ENCODE measurements at places on chromosomes 3 and 15. TPM values are rescaled to one million over a fixed set of nuclear protein-coding genes. Genes with fewer than 3 reads are reported as not detected.

ESYT3 gene
- total RNA-seq: 49.2 TPM

SLC12A1 gene
- total RNA-seq: not detected

CYP1A2 gene
- total RNA-seq: not detected

SRGAP3 gene
- 13.7 TPM for total RNA-seq

SLC9C1 gene
- total RNA-seq: not detected

GNB5 gene
- total RNA-seq: 30.7 TPM

LEKR1 gene
- total RNA-seq: 0.89 TPM

SLC7A14 gene
- total RNA-seq: not detected

DNA sequence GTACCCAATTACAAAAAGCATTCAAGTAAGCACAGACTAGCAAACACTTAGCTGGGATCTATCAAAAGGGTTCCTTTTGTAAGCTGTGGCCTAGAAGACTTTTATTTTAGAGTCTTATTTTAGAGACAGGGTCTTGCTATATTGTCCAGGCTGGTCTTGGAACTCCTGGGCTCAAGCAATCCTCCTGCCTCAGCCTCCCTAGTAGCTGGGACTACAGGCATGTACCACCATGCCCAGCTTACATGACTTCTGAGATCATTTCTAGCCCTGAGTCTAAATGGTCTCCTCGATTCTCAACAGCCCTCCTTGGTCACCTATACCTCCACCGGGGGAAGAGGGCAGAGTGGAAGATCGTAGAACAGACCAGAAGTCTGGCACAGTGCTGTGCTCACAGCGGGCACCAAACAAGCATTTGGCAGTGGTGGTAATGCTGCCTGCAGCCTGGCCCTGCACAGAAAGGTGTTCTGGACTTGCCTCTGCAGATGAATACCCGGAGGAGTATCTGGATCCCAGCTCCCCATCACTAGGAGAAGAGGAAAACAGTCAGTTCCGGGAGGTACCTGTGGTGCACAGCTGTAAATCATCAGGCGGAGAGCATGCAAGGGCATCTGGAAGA lies 2.4 kb downstream of the FAM219B start:
- DNase-seq: no peak

- no peak for DNase-seq
Measured at GRCh38 chr3:182711261-182711683, 82.0 kb upstream of the ATP11B start.

GRCh38 chr3:97942801-97943546 lies 29.3 kb downstream of the RIOX2 start:
- no peak for DNase-seq

- no peak for DNase-seq
Measured at GRCh38 chr15:70063261-70063925, 34.3 kb downstream of the TLE3 start.

GRCh38 chr3:138441256-138441655 lies 6.8 kb downstream of the ESYT3 start:
- DNase-seq: no peak

GRCh38 chr3:195210266-195210973 lies 60.5 kb downstream of the XXYLT1 start:
- DNase-seq: peak; percentile 87

- no peak for DNase-seq
Measured at GRCh38 chr15:73897441-73898261, 24.3 kb downstream of the TBC1D21 start.

DNA sequence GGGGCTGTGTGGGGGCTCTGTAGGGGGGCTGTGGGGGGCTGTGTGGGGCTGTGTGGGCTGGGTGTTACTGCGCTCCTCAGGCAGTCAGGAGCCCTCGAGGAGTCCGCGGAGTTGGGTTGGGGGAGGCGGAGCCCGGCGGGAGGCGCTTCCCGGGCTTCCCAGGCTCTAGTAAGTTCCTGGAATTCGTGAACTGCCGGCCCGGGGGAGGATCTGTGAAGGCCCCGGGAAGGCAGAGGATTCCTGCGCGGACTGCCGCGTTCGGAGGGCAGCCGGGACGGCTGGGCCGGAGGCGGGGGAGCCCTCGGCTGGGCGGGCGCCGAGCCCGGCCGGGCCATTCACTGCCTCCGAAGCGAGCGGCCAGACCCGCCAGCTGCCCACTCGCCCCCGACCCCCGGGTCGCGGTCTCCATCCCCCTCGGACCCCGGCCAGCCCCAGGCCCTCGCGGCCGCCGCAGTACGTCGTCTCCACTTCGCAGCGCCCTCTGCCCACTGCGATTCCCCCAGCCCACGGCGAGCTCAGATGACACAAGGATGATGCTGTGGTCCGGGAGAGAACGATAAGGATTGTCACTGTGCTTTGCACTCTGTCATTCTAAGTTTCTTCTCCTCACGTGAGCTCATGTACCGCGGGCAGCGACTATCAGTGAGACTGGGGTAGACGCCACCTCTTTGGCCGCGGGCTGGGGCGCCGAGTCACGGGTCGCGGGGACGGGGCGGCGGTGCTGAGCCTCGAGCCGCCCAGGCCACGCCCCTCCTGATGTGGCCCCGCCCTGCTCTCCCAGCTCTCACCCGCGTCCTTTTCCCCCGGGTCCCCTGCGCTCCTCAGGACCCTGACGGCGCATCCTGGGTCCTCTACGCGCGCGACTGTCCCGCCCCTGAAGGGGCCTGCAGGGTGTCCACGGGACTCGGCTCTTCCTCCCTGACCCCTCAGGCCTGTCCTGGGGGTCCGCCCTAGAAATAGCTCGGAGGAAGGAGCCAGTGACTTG lies 65.3 kb downstream of the KLF13 start:
- peak; percentile 89 for DNase-seq

DNA sequence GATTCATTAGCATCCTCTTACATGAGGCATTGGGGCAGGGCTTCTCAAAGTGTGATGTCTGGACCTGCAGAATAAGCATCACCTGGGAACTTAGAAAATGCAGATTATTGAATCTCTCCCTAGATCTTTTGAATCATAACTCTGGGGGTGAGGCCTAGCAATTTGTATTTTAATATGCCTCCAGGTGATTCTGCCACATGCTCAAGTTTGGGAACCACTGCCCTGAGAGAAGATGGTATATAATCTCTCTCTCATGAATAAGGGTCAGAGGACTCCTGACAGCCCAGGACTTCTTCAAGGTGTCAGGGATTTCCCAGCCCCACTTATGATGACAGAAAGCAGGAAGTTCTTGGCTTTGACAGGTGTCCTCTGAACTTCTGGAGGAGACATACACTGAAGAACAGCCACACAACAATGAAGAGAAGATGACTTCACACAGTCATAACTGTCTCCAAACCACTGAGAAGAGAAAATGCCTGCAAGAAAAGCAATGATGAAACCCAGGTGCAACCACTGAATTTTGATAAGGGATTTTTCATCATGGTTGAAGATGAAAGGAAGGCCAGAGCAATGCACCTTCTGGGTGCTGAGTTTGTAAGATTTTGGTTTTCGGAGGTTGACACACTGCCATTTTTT lies 211.9 kb upstream of the MRPL3 start:
- DNase-seq: no peak

DNA sequence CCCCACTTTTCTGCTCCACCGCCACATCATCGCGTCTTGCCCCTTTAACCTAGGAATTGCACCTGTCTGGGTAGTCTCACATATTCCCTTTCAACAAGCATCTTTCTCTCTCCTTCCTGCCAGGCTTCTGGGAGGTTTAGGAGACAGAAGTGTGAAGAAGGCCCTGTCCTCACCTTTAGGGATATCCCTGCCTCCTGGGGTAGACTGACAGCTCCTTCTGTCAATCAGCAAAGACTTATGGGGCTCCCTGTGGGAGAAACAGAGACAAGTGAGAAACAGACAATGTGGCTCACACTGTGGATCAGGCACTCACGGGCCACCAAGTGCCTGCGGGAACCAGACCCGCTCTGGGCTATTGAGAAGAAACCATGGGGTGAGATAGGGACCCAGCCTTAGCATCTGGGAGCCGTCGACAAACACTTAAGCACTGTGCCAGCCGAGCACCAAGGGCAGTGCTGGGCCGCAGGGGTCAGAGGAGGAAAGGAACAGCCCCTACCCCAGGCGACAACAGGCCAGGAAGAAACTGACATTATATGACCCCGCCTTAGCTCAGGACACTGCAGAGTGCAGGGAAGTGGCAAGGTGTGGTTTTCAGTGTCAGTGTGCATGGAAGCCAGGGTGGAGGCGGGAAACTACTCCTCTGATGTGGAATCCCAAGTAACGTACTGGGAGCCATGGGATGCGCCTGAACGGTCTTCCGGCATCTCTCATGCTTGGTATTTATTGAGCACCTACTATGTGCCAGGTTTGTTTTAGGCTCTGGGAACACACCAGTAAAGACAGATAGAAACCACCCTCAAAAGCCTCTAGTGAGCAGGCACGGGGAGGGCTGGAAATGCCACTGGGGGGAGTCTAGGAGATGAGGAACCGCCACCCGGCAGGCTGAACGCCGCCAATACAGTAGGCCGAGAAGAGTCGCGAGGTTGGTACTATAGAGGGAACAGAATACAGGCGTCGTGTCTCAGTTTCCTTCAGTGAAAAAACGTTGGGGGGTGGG lies 1.8 kb downstream of the EFCC1 start:
- no peak for DNase-seq

- peak; percentile 81 for DNase-seq
Measured at GRCh38 chr15:42083916-42084315, 10.4 kb downstream of the PLA2G4D start.

DNA sequence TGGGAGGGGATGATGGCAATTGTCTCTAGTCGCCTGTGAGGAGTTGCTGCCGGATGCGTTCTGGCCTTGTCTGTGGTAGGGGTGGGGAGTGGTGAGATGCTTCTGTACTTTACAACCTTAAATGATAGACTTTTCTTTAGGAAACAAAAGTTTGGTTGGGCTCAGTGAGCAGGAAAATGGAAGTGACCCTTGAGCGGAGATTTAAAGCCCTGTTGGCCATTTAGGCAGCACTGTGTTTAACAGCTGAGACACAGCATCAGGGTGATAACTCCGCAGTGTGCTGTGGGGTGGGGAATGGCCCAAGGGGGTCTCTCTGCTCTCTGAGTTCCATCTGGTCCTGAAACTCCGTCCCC lies 36.6 kb downstream of the SPSB4 start:
- DNase-seq: no peak

DNA sequence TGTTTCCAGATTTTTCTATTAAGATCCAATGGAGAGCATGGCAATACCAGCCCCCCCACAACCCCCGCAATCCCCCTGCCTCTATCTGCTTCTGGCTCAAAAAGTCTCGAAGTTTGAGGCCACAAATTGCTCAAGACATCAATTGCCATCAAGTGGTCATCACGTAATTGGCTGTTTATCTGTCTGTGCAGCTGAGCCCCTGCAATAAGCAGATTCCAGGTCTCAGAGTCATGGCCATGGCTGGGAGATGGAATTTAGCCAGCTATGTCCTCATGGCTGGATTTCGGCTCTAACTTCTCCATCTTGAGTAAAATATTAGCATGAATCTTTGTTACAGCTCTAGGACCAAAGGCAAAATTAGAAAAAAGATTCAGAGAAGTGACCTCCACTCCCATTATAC lies 22.7 kb downstream of the SSUH2 start:
- DNase-seq: no peak

GRCh38 chr15:55860468-55860867 lies 117.5 kb upstream of the PRTG start:
- DNase-seq: no peak

GRCh38 chr3:43373560-43373928 lies 87.2 kb downstream of the SNRK start:
- DNase-seq: no peak

DNA sequence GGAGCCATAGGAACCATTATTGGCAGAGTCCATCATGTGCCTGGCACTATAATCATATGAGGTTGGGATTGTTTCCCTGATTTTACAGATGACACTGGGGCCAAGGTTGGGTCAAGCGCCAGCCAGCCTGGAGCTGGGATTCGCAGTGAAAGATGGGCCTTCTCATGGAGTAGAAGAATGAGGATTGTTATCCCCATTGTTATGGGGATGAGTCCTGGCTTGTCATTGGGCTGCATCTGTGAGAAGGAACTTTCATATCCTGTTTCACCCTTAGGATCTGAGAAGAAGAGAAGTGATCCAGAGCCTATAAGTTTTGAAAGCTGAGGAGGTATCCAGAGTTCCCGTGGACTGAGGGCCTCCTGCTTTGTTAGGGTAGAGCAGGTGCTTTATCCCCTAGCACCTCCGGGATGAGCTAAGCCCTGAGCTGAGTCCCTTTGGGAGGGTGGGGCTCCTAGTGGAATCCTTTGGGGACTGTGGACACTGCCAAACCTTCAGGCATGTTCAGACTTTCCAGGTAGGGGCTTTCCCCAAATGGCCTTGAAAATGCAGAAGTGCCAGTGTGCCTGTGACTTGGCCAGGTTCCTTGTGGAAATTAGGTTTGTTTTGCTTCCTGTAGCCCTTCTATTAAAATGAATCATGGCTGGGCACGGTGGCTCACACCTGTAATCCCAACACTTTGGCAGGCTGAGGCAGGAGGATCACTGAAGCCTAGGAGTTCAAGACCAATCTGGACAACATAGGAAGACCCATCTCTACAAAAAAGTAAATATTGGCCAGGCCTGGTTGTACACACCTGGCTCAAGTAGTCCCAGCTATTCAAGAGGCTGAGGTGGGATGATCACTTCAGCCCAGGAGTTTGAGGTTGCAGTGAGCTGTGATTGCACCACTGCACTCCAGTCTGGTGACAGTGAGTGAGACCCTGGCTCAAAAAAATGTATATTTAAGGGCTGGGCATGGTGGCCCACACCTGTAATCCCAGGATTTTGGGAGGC lies 30.2 kb upstream of the BSN start:
- no peak for DNase-seq

GRCh38 chr3:72174040-72174439 lies 389.1 kb upstream of the PROK2 start:
- DNase-seq: no peak

- no peak for DNase-seq
Measured at GRCh38 chr3:53696401-53697172, 149.6 kb downstream of the CHDH start.

- peak; percentile 73 for DNase-seq
Measured at GRCh38 chr15:62896969-62897486, 145.5 kb upstream of the TPM1 start.

DNA sequence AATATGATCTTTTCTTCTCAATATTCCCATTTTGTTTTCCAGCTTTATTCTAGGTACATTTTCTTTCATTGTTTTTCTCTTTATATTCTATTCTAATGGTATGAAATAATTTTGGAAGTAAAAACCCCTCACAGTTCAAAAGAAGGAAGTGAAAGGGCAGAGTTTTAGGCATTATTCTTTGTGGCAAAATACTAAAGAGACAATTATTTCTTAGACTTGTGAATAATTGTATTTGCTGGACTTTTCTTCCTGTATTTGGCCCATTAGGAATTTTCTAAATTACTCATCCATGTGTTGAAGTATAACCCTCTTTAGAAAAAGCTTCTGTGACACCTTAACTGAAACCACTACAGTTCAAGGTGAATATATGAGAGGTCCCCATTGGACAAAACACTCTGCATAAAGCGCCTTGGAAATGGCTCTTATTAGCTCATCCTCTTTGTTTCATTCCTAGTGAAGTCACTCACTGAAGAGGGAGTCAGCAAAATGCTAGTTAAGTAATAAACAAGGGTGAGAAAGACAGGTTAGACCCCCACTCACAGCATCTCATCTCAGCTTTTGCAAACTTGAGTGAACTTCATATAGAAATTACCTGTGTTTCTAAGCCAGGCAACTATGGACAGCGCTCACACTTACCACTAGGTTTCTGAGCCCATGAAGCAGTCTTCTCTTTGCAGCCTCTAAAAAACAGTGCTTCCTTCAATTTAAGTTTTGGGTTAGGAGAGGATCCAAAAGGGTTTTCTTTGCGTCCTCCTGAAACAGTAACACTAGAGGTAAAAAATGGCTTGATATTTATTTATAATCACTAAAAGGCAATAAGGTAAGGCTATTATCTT lies 327.5 kb downstream of the ARPP21 start:
- no peak for DNase-seq

GRCh38 chr3:10744098-10744465 lies 71.9 kb upstream of the SLC6A11 start:
- no peak for DNase-seq

- no peak for DNase-seq
Measured at GRCh38 chr3:72009851-72010443, 225.0 kb upstream of the PROK2 start.

Measured in lower leg skin (tissue), 4 donors.